Amygdala (tissue), 56 donors: ENCODE measurements at places on chromosomes 7 and 10.

DNA sequence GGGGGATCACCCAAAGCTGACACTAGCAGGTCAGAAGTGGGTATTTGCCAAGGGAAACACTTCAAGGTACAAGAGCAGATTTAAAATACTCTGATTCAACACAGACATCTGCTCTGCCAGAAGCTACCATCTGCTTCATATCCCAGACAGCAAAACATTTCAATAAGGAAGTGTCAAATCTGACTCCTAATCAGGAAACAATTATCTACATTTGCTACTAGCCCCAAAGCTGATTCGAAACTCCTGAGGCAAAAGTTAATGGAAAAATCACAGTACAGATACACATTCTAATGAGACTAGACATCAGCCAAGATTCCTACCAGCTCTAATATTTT lies 48.9 kb downstream of the PARD3 start:
- DNase-seq: no peak

- no peak for DNase-seq
Observed at GRCh38 chr7:77867537-77867865, 68.9 kb downstream of the PHTF2 start.

DNA sequence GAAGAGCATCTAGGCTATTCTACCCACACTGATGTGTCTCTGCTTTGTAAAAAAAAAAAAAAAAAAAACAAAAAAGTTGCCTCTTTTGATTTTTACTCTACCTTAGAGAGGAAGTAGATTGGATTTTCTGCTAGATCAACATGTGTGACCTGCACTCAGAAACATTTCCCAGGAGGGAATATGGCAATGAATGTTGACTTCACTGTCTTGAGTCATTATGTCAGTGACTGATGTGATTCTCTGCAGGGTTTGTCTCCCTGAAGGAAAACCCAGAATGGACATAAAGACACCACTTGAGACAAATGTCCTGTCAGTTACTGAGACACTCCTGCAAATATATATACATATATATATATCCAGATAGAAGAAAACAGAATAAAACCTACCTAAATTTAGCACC lies 370.3 kb downstream of the BMPER start:
- no peak for DNase-seq

- no peak for DNase-seq
Observed at GRCh38 chr10:6037422-6037821, 24.7 kb downstream of the IL2RA start.

- no peak for DNase-seq
Observed at GRCh38 chr10:119658274-119658673, 7.1 kb downstream of the BAG3 start.

GRCh38 chr10:2252096-2252495 lies 514.8 kb upstream of the ADARB2 start:
- DNase-seq: no peak

DNA sequence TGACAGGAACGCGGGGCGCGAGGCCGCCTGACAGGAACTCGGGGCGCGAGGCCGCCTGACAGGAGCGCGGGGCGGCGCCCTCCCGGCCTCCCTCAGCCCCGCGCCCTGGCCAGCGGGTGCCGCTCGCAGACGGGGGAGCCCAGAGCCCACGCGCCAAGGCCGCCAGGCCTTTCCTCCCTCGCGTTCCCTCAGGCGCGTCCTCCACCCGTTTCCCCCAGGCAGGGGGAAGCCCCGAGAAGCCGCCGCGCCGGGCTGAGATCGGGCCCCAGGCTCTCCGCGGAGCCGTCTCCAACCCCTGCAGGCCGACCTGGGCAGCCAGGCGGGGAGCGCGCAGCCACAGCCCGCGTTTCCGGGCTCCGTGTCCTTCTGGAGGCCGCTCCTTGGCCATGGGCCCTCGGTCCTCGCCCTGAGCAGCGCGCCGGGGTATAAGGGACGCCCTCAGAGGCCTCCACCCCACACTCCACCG lies 17.7 kb downstream of the PTPRN2 start:
- DNase-seq: no peak

DNA sequence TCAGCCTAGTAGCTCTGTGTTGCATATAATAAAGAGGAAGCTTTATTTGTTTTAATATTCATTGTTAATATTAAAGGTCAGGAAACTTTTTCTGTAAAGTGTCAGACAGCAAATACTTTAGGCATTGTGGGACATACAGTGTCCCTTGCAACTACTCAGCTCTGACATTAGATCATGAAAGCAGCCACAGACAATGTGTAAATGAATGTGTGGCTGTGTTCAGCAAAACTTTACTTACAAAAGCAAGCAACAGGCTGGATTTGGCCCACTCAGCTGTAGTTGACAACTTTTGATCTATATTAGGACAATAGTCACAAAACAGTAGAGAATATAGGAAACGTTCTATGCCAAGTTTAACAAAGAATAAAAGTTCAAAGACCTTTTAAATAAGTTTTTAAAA lies 173.3 kb downstream of the RNLS start:
- no peak for DNase-seq

- DNase-seq: no peak
Observed at GRCh38 chr7:44151956-44152355, 10.8 kb upstream of the MYL7 start.

DNA sequence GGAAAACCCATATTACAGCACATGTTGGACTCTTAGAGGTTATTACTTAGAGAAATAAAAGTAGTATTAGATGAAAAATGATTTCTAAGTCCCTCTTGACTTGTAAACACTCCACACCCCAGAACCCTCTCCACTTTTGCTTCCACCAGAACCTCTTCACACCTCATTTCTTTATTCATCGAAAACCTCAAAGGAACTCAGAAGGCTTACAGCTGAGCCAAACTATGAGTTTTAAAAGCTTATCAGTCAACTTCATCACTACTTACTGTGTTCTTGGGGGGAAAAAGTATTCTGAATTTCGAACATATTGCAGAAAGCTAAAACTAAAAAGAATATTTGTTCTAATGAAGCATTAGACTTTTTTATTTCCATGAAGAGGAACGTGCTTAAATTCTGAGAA lies 547.8 kb upstream of the STEAP1 start:
- no peak for DNase-seq

DNA sequence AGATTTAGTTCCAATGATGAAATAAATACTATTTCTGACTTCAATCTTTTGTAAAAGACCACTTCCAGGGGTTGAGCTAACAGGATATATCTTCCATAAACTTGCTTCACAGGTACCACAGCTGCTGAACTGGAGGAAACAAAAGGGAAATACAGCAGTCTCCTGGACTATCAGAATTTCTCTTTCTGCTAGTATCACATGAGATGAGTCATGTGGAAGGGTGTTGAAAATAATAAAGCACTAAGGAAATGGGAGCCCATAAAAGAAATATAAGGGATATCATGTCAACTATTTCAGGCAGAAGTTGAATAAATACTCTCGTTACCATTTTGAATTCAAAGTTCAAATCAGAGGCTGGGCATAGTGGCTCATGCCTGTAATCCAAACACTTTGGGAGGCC lies 250.3 kb upstream of the NFE2L3 start:
- no peak for DNase-seq

- DNase-seq: no peak
Observed at GRCh38 chr7:108303332-108303731, 152.9 kb downstream of the NRCAM start.

DNA sequence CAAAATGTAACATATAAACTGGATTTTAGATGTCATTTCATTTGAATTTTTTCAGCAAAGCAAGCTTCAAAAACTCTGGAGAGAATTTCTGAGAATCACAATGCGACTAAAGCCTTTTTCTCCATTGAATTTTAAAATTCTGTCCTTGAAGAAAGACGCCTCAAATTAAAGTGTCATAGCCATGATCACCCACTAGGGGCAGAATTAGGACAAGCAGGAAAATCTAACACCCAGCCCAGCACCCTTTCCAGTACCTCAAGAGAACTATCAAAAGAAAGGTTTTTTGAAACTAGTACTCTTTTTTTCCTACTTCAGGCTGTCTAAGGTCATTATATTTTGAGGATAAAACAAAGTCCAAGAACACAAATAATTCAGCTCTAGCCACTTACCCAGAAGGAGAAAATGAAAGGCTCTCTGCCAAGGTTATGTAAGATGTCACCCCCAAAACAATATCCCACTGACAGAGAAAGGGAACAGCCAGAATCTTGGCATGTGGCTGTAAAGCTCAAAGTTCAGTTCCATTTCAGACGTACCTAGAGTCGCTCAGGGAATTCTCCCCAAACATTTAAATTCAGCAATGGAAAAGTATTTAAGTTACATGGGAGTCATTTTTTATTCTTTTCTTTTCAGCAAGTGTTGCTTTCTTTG lies 299.4 kb downstream of the SNX13 start:
- no peak for DNase-seq

- DNase-seq: no peak
Observed at GRCh38 chr7:157426463-157427301, 89.9 kb downstream of the DNAJB6 start.

DNA sequence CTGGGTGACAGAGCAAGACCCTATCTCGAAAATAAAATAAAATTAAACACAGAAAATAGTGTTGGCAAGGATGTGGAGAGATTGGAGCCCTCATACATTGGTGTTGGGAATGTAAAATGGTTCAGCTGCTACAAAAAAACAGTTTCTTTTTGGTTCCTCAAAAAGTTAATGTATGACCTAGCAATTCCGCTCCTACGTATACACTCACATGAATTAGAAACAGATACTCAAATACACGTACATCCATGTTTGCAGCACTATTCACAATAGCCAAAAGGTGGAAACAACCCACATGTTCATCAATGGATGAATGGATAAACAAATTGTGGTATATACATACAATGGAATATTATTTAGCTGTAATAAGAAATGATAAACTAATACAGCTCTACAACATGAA lies 28.4 kb upstream of the CHCHD3 start:
- DNase-seq: no peak

GRCh38 chr10:130982802-130983201 lies 328.7 kb downstream of the TCERG1L start:
- no peak for DNase-seq

- no peak for DNase-seq
Observed at GRCh38 chr10:128087146-128087883, 38.9 kb downstream of the MKI67 start.

- no peak for DNase-seq
Observed at GRCh38 chr7:28517606-28518005, 105.3 kb downstream of the CREB5 start.

- DNase-seq: no peak
Observed at GRCh38 chr7:102469351-102469971, 4.7 kb downstream of the LRWD1 start.

DNA sequence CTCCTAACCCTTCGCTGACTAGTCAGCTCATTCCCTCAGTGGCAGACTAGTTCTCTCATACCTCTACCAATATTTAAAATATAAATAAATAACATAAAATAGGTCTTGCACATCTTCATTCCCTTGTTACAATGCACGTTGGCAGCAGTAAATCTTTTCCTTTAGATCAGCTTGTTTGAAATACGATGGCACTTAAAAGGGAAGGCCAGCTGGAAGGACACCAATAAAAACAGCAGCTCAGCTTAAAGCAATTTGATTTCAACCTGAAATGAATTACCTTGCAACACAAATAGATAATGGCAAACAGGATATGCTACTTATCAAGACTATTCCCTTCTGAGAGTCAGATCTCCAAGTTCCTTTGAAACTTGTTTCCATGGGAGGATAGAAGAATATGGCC lies 321.8 kb downstream of the GFRA1 start:
- no peak for DNase-seq

- no peak for DNase-seq
Observed at GRCh38 chr7:13115157-13115772, 427.8 kb downstream of the ARL4A start.

DNA sequence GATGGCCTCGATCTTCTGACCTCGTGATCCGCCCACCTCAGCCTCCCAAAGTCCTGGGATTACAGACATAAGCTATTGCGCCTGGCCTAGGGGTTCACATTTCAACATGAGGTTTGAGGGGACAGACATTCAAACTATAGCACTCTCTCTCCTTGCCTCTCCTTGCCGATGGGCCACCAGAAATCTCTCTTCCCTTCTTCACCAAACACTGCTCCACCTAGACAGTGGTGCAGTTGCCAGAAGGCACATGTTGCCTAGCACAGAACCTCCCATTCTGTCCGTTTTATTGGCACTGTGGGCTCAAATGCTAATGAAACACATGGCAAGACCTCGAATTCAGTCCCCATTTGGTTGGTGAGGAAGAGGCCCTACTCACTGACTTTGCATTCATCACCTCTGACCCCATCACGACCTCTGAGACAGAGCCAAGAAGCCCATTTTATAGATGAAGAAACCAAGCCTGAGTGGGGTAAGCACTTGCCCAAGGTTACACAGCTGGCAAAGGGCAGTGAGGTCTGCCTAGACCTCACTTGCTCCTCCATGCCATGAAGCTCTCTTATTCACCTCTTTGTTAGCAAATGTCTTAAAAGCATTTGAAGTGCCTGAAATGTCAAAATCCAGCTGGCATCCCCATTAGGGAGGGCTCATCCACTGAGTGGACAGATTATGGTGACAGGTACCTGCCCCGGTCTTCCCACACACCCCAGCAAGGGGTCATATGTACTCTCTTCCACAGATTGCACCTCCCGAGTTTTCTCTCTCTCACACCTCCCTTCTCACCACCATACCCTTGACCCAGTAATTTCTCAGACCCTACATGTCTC lies 34.0 kb downstream of the GPRIN2 start:
- DNase-seq: no peak

DNA sequence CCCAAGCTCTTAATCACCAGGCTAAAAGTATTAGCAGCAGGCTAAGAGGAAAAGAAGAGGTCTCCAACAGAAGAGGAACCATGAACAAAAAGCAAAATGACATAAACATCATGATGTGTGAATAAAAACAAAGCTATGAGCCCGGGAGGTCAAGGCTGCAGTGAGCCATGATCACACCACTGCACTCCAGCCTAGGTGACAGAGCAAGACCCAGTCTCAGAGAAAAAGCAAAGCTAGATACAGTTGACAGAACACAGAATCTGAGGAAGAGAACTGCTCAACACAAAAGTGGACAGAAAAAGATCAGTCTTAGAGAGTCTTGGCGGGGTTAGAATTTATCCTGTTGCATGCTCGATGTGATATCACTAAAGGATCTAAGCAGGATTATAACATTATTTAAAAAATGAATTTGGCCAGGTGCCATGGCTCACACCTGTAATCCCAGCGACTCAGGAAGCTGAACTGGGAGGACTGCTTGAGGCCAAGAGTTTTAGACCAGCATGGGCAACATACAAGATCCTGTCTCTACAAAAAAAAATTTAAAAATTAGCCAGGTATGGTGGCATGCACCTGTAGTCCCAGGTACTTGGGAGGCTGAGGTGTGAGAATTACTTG lies 37.5 kb downstream of the NT5C2 start:
- no peak for DNase-seq

DNA sequence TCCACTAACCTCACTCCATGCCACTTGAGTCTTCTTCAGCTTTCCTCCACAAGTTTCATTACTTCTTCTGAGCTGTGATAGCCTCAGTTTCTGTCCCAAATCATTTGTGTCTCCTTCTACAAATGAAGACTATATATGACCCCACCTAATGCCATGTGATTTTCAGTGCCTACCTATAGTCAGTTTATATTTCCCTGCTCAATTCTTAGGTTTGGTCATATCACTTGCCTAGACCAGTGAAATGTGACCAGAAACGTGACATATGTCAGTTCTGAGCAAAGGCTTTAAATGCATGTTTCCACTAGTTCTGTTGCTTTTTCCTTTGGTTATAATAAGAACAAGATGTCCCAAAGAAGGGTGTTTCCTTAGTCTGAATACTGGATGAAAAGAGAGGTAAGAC lies 24.6 kb upstream of the REEP3 start:
- DNase-seq: no peak
